ENCODE measurements at places on chromosomes 4 and X.

- DNase-seq, result no peak
These were observed 722 bp upstream of the NBDY start for GRCh38 chrX:56728321-56728720.

- DNase-seq, result no peak
These were observed 339.1 kb downstream of the PAPSS1 start for GRCh38 chr4:107380836-107381438.

GRCh38 chrX:105882581-105883275 is 60.4 kb downstream of the NRK start:
- DNase-seq, result no peak

- DNase-seq, result no peak
These were observed 89.5 kb downstream of the GLRA3 start for GRCh38 chr4:174739576-174739975.

GRCh38 chr4:99090481-99091215 is 2.1 kb upstream of the ADH5 start:
- DNase-seq, result no peak

DNA sequence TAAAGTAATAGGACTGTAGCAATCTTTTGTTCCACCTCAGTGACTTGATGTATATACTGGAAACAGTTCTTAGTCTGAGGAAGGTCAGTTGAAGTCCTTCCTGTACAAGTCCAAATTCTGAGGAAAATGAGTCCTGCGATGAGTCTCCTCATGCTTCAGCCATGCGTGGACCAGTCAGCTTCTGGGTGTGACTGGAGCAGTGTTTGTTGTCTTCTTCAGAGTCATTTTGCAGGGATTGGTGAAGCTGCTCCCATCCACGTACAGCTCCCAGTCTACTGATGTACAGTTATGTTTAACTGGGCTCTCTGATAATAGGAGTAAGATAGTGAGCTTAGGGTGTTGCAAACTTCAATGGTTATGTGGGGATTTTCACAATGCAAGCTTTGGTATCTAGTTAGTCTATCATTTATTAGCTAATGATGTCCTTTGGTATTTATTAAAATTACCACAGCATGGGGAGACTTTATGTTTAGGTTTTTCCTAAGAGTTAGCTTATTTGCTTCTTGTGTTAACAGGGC is 3.4 kb downstream of the UGT2B17 start:
- DNase-seq, result no peak

DNA sequence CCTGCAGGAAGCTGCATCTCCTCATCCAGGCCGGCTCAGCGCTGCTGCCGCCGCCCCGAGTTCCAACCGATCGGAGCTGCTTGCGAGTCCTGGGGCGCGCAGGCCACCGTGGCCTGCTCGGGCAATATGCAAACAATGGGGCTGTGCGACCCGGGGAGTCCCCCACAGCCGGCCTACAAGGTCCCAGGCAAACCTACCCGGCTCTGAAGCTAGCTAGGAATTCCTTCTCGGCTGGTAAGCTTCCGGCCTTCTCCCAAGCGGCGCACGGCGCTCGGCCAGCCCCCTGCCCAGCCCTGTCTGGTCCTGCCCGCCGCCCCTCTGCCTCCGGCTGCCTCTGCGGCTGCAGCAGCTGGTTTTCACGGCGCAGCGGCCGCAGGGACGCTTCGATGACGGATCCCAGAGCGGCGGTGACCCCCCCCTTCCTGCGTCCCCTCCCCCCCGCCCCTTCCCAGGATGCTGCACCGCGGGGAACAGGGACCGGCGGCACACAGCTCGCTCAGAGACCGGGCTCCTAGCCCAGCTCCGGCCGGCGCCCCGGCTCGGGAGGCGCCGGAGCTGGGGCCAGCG is 59.4 kb downstream of the TSC22D3 start:
- no peak for DNase-seq

- no peak for DNase-seq
These were observed 14.6 kb upstream of the DCAF8L2 start for GRCh38 chrX:27575565-27575964.

- no peak for DNase-seq
These were observed 52.8 kb upstream of the RBM47 start for GRCh38 chr4:40682290-40683101.

- no peak for DNase-seq
These were observed 18.2 kb downstream of the RGS12 start for GRCh38 chr4:3311095-3311372.

GRCh38 chr4:124401606-124402005 is 310.9 kb downstream of the ANKRD50 start:
- DNase-seq, result no peak
